Non-pigmented ciliary epithelial cell (primary cell): ENCODE measurements at places on chromosomes 7 and 10.
A peak's percentile ranks its signal among the peaks of the same experiment; 100 is the strongest.

GRCh38 chr7:25134358-25135010 lies 9.4 kb upstream of the CYCS start:
- DNase-seq = no peak

DNA sequence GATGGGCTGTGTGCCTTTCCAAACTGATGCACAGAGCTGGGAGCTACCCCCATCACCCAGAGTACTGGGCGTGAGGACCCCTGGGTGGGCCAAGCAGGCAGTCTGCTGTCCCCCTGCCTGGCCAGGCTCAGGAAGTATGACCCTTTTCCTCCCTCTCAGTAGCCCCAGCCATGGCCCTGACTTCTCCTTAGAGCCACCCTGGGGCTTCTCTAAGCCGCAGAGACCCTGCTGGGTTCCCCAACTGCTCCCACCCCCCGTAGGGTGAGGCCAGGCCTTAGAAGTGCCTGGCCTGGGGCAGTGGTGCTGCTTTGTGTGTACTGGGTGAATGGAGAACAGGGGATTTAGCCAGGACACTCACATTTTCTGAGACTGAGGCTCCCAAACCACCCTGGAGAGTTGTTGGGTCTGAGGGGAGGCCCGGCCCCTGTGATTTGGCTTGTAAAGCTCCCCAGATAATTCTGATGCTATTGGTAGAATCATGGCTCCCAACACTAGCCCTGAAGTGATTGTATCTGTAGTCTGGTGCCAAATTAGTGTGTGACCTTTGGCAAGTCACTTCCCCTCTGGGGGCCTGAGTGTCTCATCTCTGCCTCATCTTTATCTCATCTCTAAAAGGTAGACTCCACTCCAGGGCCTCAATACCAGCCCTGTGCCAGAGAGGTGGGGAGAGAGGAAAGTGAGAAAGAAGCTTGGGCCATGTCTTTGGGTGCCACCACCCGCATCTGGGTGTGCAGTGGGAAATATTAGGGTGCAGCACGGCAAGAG lies 99.7 kb upstream of the PPIF start:
- DNase-seq = no peak

GRCh38 chr7:81367326-81367931 lies 402.4 kb downstream of the HGF start:
- DNase-seq = no peak

- no peak for DNase-seq
Measured at GRCh38 chr7:46032353-46032752, 111.3 kb upstream of the IGFBP3 start.

DNA sequence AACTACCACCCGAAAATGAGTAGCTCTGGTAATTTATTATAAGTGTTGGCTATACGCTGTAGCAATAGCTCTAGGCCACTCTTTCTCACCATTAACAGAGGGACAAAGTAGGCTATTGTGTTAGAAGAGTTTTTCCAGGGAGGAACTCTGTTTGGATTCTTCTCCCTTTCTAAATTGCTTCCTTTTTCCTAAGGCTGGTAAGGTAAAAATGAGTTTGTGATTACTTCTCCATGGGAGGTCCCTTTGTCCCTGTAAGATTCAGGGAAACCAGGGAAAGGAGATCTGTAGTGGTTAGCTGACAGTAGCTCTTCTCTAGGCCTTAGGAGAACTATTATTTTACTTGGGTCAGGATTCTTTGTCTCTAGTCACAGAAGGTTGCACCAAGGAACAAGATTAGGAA lies 23.2 kb upstream of the SEMA3E start:
- DNase-seq = no peak

DNA sequence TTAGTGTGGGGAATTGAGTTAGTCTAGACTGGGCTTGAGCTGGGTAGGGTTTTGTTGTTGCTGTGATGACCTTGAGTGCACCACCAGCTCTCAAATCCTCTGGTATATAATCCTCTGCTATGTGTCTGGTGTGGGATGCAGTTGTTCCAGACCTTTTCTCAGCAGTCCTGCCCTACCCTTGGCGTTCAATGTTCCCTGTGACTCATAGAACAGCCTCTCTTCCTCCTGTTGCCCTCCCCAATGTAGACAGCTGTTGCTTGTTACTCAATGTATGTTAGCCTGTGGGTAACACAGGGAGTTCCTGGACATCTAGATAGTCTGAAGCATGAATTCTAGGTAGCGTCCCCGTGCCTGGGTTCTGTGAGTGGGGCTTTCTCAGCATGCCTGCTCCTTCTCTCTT lies 19.8 kb downstream of the ACBD7 start:
- DNase-seq = peak; percentile 68

DNA sequence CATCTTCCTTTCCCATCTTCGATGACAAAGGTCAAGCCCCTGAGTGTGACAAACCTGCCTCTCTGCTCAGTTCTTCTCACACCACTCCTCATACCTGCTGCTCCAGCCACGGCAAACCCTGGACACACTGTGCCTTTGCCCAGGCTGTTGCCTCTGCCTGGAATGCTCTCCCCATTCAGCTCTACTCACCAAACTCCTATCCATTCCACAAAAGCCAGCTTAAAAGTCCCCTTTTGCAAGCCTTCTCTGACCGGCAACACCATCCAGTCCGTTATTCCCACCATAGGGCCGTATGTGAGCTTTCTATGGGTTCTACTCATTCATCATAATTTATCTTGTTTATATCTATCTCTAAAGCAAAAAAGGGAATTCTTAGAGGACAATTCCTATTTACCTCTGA lies 15.2 kb downstream of the GFRA1 start:
- DNase-seq = no peak

DNA sequence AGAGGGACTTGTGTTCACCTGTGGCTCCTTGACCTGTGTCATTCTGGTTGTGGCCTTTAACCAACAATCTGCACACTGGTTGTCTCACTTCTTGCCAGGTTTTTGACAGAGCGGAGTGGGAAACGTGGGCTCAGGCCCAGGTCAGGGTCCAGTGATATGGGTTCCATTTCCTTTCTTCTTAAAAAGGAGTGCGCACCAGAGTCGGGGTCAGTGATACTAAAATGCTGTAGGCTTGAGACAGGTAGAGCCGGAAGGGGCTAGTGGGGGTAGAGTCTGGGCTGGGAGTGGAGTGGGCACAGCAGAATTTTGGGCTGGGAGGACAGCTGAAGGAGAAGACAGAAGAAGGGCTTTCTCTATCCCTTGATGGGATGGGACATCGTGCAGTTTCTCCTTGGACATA lies 61.2 kb downstream of the SH2D4B start:
- no peak for DNase-seq

- DNase-seq = no peak
Measured at GRCh38 chr7:25804154-25804553, 347.8 kb upstream of the NFE2L3 start.

DNA sequence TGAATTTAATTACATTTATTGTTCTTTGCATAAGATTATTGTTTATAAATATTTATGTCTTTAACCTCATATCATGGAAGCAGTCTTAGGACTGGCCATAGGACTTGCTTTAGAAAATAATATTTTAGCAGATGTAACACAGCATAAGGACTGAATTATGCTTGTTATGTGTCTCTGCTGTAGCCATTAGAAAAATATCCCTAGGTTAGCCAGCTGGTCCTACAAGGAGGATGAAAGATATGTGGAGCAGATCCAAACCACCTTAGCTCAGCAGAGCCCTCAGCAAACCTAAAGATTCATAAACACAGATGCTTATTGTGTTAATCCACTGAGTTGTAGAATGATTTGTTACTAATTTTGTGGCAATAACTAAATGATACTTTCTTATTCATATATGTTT lies 166.0 kb upstream of the COL1A2 start:
- no peak for DNase-seq

DNA sequence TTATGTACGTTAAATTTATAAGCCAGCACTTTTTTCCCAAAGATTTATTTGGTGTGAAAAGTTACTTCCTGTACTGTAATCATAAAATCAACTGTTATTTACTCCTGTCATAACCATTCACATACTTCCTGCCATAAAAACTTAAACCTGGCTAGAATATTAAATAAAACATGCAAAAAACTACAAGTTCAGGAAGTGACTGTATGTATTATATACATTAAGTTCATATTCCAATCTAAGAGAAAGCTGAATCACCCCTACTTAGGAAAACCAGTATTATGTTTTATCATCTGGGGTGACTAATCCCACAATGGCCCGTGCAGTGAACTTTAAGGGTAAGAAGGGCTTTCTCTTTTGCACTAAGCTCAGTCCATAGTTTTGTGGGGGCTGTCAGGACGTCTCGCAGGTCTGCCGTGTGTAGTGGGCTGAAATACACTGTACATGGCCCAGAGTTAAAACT lies 183.7 kb upstream of the KLF14 start:
- no peak for DNase-seq

DNA sequence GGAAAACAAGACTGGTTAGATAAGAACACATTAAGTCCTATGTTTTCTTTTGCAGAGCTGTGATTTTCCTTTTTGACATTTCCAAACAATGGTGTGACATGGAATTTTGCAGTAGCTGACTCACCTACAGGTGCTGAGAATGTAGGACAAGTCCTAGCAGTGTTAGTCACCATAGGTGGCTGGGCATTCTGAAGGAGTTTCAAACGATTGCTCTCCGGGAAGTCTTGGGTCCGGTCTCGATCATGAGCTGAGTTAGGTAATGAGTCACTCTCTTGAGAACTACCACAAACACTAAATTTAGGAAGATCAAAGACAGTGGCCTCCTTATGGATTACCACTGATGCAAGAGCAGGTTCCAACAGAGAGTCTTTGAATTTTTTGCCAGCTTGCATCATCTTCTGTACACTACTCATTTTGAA lies 3.6 kb downstream of the FIGNL1 start:
- DNase-seq = peak; percentile 90

DNA sequence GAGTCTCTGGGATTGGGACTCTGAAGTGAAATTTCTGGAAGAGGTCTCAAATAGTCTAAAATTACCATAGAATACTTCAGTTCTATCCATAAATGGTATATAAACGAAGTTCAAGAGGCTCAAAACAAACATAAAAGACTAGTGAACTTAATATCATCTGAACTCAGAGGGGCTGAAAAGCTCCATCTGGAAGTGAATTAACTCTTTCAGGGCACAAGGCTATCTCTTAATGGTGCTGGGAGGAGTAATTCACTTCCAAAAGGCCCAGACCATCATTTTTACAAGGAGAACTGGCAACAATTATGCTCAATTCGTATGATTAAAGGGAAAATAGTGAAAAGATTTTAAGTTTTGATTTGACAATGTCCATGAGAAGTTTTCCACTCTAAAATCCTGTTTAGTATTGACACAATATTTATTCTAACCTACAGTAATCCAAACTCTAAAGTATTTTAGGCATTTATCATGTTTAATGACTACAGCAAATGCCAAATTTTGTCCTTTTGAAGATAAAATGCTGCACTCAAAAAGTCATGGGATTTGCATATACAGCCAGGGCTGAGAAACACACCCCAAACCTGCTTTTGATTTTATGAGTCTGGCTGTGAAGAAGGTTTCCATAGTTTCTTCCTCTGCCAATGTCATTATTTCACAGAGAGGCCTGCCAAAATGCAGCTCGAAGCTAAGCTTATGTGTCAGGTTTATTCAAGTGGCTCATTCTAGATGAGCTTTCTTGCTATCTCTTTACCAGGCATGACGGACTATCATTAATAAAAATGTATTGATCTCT lies 143.9 kb downstream of the HIBADH start:
- DNase-seq = no peak

- no peak for DNase-seq
Measured at GRCh38 chr10:12444981-12445700, 95.8 kb downstream of the CAMK1D start.

- no peak for DNase-seq
Measured at GRCh38 chr7:69825113-69825972, 227.1 kb downstream of the AUTS2 start.

GRCh38 chr10:43354879-43355380 lies 16.5 kb upstream of the FXYD4 start:
- no peak for DNase-seq

GRCh38 chr7:24911213-24911603 lies 68.8 kb downstream of the OSBPL3 start:
- DNase-seq = no peak

- DNase-seq = no peak
Measured at GRCh38 chr7:44277391-44277790, 48.0 kb downstream of the CAMK2B start.

DNA sequence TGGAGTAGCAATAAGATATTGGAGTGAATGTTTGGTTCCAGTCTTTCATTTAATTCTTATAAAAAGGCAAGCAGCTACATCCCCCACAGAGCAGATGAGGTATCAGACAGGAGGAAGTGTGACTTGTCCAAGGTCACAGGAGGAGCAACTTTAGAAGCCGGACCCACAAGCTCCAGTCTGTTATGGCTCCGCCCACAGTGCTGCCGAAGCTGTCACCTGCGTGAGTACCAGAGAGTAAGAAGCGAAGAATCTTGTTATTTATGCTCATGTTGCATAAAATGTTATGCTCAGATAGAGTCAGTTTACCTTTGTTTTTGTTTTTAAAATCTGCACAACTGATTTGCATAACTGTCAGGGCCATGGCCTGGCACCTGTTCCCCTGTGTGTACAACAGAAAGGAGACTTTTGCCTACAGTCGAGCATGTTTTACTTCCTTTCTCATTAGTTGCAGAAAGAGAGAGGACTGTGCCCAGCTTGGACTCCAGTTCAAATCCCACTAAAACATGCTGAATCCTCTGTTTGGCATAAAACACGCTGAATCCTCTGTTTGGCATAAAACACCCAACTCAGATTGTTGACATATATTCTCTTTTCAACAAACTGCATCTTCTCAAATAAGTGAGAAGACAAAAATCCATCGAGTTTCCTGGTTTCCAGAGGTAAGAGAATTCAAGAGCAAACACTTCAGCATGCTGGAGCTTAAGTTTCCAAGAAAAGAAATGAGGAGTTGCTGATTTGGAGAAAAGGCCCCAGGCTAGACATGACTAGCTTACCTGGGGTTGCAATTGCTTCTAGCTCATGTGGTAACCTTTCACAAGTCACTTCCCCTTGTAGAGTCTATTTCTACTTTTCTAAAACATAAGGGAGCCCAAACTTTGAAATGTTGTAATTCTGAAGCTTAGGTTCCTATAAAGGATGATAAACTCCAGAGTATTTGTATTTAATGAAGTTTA lies 409.8 kb upstream of the ZMIZ1 start:
- DNase-seq = no peak

- no peak for DNase-seq
Measured at GRCh38 chr7:108684629-108685028, 115.0 kb downstream of the DNAJB9 start.
